ENCODE measurements at places on chromosomes 12 and 14.

DNA sequence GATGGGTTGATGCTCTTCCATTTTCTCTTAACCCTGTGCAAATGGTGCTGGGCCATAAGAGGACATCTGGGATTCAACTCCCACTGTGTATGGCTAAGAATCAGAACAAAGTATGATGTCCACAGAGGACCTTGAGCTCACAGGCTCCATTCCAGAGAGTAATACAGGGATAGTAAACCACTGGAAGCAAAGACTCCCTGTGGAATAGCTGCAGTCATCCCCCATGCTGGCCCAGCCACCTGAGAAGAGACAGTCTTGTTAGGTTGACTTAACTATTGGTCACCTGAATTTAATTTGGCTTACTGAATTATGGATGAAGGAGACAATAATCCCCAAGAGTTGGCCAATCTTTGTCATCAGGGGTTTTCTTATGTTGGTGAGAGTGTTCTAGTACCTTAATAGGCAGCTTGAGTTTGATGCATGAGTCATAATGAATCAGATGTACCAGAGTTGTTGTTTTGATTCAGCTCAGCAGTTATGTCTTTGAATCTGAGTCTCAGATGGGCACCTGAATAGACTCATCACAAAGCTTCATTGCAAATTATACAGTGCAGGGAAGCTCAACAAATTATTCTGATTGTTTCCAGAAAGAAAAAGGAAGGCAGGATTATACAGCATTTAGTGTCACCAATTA lies 122.7 kb downstream of the SSPN start:
- DNase-seq, result no peak

- no peak for DNase-seq
Observed at GRCh38 chr14:43471595-43471994, 1035.5 kb downstream of the FSCB start.

DNA sequence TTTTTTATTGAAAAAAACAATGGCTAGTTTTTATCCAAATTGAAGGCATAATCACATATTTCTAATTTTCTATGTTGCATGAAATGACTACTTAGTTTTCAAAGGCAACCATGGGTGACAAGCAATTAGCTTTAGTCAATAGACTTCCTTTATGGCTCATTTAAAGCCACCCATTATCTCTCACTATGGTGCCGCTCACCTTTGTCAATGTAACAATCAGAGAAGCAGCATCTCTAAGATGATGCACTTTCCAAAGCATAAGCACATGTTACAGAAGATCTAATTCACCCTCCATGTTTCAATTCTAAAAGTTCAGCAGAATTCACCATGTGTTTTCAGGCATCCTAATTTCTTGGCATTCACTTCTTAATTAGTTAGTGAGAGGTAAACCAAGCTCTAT lies 166.6 kb upstream of the RPL10L start:
- DNase-seq, result no peak

GRCh38 chr14:30194741-30195148 lies 267.1 kb upstream of the PRKD1 start:
- no peak for DNase-seq

- DNase-seq, result no peak
Observed at GRCh38 chr12:72790273-72790672, 518.1 kb downstream of the TRHDE start.

DNA sequence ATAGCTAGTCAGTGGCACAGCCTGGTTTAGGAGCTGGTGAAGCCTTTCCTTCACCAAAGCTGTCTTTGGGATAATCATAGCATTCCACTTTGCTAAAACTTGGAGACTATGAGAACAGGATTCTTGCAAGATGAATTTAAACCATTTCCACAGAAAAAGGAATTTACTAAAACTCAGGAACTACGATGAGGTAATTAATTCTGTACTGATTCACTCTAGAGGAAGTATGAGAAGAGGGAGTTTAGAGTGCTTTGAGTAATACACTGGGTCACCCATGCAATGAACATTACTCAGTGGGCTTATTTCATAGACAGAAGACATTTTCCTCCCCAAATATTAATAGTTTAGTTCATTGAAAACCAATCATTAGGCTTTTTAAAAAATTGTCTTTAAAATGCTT lies 73.0 kb downstream of the RMST start:
- no peak for DNase-seq
